ENCODE measurements at places on chromosomes 12 and 14.
A peak's percentile ranks its signal among the peaks of the same experiment; 100 is the strongest.

- no peak for DNase-seq
Observed at GRCh38 chr14:88823968-88824313, 510 bp upstream of the TTC8 start.

GRCh38 chr14:71554323-71554722 is 377.9 kb upstream of the RGS6 start:
- no peak for DNase-seq

DNA sequence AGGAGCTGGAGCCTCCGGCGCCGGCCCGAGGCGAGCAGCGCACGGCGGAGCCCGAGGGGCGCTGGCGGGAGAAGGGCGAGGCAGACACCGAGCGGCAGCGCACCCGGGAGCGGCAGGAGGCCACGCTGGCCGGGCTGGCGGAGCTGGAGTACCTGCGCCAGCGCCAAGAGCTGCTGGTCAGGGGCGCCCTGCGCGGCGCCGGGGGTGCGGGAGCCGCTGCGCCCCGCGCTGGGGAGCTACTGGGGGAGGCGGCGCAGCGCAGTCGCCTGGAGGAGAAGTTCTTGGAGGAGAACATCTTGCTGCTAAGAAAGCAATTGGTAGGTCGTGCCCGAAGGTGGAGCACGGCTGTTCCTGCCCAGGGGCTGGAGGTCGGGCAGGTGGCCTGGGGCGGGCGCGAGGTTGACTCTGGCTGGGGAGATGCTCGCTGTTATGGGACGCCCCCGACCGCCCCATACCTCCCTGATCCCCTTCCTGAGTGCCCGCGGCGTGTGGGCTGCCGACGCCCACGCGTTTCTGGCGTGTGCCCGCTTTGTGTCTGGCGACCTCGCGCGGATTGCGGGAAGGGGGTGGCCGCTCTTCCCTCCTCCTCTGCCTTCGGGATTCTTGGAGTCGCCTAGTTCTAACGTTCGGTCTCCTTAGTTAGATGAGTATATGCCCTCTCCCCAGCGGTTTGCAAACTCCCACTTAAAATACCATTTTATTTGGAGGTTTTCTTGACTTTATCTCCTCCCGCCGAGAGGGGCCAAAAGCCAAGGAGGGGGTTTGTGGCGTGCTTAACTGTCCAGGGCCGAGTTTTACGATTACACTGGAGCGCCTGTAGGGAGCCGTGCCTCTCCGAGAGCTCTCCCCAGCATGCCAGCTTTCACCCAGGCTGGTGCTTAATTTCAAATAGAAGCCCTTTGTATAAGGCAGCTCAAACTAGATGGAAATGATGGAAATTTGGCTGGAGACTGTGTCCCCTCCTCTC is 752 bp downstream of the DACT1 start:
- DNase-seq, result no peak

DNA sequence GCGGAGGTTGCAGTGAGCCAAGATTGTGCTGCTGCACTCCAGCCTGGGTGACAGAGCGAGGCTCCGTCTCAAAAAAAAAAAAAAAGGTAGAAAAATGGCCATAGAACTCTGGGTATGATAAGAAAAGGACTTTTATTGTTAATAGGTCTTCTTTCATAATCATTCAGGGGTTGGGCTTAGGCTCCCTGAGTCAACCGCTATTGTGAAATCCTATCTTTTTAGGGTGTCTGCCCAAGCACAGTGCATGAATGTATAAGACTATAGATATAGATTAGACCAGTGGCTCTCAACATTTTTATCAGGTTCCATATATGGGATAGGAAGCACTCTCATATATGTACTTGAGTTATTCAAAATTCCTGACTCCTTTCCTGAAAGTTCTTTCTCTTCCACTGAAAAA is 48.7 kb upstream of the USP15 start:
- DNase-seq, result no peak

DNA sequence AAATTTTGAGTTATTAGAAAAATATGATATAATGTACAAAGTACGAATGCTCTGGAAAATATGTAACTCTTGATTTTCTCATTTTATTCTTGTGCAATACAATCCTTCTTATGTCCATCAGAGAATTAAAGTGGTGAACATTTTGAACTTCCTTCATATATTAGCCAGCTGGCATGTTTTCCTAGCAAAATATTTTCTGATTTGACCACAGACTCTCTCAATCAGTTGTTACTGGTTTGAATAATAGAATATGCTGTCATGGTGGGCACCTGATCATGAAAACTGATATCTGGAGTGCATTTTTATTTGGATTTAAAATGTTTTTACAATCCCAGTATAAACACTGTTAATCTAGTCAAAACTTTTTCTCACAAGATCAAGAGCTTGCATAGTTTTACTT is 24.2 kb downstream of the PARPBP start:
- no peak for DNase-seq

DNA sequence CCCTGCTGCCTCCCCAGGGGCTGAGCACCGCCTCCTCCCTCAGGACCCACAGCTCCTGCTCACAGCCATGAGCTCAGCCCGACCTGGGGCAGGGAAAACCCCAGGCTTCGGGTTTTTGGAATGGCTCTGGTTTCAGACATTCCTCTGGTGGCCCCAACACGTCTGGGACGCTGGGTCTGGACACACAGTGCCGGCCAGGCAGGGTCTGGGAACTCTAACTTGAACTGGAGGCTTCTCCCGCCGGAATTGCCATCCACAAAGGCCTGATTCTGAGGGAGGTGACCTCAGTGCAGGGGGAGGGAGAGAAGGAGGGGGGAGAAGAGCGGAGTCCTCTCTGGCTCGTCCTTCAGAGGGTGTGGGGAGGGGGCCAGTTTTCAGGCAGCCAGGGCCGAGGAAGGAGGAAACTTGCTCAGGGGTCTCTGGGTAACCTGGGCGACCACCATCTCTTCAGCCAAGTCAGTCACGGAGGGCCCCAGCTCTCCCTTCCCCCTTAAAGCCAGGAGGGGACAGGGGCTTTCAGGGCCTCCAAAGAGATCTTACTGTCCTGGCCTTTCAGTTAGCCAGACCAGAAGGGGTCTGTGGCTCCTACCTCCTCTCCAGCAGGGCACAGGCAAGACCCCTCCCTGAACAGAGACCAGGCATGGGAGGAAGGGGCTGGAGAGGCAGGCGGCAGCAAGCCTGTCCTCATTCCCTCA is 19.4 kb downstream of the NCKAP5L start:
- no peak for DNase-seq

GRCh38 chr12:56157201-56158028 is 744 bp upstream of the MYL6 start:
- peak; percentile 73 for DNase-seq

DNA sequence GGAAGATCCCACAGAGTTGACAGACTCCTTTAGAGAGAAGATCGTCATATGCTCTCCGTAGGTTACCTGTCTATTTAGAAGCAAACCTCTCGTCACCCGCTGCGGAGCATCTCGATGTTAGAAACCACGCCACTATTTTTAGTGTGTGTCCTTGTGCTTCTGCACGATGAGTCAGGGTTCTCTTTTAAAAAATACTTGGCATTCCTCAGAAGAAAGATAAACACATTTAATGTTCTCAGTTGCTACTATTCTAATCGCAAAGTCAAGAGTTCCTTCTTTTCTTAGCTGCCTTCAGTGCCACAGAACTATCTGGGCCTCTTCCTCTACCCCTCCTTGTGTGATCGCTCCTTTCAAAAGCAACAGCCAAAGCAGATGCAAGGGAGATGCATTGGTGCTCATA is 192.4 kb downstream of the PELI2 start:
- no peak for DNase-seq

- DNase-seq, result no peak
Observed at GRCh38 chr12:98469109-98469508, 46.3 kb upstream of the TMPO start.

DNA sequence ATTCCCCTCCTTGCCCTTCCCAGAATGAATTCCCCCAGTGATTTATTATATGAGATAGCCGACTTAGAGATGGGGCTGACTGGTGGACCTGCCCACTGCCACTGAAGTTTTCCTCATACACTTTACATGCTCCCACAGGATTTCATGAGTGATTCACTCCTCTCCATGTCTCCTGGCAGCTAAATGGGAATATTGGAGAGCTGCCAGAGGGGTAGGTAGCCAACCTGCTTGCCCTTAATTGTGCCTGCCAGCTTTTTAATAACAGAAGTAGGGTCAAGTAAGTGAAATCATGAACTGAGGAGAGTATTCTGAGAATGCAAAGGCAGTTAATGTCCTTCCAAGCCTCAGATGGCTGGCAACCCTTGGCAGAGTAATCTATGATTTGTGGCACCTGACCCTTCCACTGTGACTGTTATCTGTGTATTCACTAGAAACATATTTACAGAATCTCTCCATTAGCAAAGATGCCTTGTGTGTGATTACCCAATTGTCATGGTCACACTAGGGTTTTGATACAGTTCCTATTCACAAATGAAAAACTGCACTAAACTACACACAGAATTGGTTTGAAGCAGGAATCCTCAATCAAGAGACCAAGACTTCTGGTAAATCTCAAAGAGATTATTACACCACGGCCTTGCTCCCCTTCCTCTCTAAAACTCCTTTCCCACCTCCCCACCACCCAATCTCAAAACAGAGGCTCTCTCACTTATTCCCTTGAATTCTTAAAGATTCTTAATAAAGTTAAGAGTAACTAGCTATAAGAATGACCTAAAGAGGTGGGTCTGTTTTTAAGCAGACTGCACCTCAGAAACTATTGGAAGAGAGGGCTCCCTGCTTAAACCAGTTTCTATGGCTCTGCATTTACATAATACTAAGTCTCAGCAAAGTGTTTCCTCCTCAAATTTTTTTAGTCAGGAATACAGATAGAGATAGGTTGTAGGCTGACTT is 17.2 kb downstream of the NKX2-1 start:
- no peak for DNase-seq

GRCh38 chr12:60345442-60345841 is 749.6 kb downstream of the SLC16A7 start:
- no peak for DNase-seq

DNA sequence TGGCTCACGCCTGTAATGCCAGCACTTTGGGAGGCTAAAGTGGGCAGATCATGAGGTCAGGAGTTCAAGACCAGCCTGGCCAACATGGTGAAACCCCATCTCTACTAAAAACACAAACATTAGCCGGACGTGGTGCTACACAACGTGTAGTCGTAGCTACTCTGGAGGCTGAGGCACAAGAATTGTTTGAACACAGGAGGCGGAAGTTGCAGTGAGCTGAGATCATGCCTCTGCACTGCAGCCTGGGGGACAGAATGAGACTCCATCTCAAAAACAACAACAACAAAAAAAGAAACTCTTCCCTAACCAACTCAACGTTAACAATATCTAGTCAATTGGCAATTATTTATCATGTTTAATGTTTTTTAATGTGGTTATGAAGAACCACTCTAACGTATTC is 89.3 kb downstream of the EPS8 start:
- no peak for DNase-seq

DNA sequence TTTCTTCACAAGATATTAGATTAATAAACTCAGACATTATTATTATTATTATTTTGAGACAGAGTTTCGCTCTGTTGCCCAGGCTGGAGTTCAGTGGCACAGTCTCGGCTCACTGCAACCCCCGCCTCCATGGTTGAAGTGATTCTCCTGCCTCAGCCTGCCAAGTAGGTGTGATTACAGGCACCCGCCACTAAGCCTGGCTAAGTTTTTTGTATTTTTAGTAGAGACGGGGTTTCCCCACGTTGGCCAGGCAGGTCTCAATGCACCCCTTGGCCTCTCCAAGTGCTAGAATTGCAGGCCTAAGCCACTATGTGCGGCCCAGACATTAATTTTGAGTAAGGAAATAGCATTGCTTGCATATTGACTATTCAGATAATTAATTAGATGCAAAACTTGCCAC is 554.9 kb upstream of the LRFN5 start:
- no peak for DNase-seq

GRCh38 chr14:61504901-61505300 is 183.5 kb downstream of the PRKCH start:
- DNase-seq, result no peak

DNA sequence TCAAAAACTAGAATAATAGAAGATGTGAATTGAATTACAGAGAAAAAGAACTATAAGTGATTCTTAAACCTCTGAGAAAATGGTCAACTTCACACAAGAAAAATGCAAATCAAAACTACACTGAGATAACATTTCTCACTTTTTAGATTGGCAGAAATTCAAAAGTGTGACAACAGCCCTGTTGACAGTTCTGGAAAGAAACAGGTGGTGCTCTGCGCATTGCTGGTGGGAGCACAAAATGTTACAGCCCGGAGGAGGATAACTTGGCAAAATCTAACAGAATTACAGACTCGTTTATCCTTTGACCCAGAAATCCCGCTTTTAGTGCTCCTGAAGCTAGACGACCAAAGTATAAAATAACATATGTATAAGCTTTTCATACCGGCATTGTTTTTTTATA is 222.5 kb upstream of the CNTN1 start:
- no peak for DNase-seq

- no peak for DNase-seq
Observed at GRCh38 chr12:18165422-18165871, 75.5 kb upstream of the RERGL start.

DNA sequence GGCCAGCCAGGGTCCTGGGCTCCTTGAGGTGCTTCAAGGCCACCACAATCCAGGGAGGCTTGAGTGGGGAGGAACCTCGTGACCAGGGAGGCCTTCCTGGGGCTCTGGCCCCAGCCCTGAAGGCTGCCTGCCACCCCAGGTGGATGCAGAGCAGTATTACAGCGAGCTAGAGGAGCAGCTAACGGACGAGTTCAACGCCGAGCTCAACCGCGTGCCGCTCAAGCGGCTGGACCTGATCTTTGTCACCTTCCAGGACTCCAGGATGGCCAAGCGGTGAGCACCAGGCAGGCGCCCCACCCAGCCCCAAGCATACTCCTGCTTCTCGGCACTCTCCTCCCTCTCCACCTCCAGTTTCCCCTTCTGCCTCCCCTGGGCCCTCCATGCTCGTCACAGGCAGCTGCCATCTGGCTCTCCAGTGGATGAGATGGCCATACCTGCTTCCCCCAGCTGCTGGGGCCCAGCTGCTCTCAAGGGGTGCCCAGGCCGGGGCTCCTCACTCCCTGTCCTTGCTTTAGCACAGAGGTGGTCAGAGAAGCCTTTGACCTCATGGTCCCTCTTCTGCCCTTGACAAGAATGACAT is 30.6 kb downstream of the NGB start:
- no peak for DNase-seq

GRCh38 chr12:19382111-19382526 is 57.2 kb upstream of the AEBP2 start:
- peak; percentile 50 for DNase-seq

GRCh38 chr12:21718403-21718802 is 56.1 kb downstream of the KCNJ8 start:
- DNase-seq, result no peak

DNA sequence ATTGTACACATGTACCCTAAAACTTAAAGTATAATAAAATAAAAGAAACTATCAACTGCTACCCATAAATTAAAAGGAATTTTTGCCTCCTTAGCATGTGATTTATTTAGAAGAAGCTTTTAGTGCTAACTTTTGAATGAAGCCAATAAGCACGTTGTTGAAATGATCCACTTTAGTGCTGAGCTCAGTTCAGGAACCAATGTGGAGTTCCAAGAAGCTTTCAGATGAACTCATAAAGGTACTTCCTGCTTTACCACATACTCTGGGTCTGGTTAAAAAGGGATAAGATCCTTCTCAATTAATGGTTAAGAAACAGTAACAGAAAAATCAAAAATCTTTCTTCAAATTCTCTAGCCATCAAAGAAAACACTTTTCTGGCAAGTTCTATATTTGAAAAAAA is 39.4 kb downstream of the TMTC1 start:
- DNase-seq, result no peak

- no peak for DNase-seq
Observed at GRCh38 chr12:46259071-46259470, 9.8 kb downstream of the SLC38A1 start.

GRCh38 chr12:93819050-93819491 is 141.9 kb downstream of the CRADD start:
- DNase-seq, result no peak
